ENCODE measurements at places on chromosomes 4 and X.
A peak's percentile ranks its signal among the peaks of the same experiment; 100 is the strongest.

- no peak for DNase-seq
Measured at GRCh38 chr4:2340272-2341061, 78.0 kb downstream of the ZFYVE28 start.

- no peak for DNase-seq
Measured at GRCh38 chrX:72255445-72255844, 16.6 kb upstream of the ERCC6L start.

- no peak for DNase-seq
Measured at GRCh38 chr4:33063241-33063640, 2343.1 kb downstream of the PCDH7 start.

DNA sequence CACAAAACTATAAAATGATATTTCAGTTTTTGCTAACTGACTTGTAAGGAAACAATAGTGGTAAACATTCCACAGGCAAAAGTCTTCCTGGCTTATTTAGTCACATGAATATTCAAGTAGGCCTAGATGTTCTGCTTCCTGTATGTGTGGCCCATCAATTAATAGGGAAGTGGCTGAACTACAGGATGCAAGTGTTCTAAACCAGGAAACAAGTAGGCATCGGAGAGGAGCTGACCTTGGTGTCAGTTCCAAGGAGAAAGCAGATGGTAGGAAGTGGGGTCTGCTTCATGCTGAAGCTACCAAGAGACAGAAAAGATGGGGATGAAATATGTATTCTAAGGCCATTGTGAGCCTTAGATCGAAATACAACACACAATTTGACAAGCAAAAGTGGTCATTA lies 149.7 kb downstream of the ANTXR2 start:
- no peak for DNase-seq

DNA sequence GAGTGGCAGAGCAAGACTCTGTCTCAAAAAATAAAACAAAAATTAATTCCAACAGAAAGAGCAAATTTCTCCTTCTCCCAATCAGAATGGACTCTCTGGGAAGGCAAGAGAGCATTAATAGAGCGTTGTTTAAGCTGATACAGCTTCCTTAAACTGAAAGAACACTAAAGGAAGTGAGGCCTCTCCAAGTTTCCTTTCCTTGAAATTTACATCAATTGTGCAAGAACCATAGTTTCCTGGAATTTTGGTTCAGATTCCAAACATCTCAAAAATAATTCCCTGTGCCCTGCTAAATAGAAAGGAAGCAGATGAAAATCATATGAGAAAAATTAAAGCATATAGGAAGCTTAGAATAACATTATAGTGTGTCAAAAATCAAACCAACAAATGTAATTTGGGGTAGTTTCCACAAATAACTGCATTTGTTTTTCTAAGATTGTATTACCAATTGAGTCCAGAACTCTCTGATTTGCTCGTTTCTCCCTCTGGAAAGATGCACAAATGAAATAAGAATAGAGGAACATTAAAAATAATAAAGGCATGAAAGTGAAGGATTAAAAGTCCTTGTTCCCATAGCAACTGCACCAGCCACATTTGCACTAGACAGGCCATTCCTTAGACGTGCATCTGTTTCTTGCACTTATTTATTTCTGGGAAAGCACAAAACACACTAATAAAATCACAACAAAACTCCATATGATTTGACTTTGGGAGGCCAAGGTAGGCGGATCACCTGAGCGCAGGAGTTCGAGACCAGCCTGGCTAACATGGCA lies 3.7 kb upstream of the FAM241A start:
- no peak for DNase-seq

DNA sequence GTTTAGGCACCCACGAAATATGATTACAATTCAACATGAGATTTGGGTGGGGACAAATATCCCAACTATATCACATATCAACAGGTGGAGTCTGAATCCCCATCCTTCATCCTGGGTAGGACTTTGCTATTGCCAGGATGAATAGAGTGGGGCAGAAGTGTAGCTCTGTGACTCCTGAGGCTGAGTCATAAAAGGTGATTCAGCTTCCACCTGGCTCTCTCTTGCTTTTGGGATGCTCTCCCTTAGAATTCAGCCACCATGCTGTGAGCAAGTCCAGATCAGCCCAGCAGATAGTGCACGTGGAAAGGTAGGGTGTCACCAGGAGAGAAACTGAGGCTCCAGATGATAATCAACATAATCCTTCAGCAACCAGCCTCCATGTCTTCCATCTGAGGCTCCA lies 193.8 kb upstream of the BCOR start:
- DNase-seq, result no peak

DNA sequence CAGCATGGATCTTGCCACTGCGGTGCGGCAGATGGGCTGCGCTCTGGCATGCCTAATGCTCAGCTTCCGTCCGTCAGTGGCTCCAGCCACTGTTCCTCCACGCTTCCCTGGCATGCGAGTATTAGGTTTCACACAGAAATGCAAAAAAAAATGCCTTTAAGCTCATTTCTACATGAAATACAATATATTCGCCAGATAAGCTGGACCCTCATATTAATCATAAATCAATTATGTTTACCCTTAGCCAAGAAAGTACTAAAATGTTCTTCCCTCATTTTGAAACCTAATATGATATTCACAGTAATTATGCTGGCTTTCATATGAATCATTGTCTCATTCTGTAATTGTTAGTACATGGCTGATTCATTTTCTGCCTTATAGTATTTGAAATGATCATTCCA lies 115.5 kb upstream of the FAM241A start:
- no peak for DNase-seq

GRCh38 chr4:183633476-183634400 lies 25.2 kb downstream of the RWDD4 start:
- no peak for DNase-seq

DNA sequence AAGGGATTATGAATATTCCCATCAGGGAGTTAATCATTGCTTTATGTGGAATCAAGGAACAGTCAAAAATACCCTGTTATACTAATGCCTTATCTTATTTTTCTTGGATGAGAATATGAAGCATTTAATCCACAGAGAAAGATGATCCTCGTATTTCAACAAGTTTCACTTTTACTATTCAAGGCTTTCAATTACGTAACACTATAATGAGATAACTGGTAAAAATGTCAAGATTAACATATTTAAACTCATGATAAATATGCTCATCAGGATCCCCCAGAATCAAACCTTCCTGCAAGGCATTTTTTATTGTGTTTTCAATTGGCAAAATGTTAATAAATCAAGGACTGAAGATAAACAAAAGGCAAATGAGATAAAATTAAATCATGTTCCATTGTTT lies 5.1 kb downstream of the ZXDA start:
- DNase-seq, result no peak

DNA sequence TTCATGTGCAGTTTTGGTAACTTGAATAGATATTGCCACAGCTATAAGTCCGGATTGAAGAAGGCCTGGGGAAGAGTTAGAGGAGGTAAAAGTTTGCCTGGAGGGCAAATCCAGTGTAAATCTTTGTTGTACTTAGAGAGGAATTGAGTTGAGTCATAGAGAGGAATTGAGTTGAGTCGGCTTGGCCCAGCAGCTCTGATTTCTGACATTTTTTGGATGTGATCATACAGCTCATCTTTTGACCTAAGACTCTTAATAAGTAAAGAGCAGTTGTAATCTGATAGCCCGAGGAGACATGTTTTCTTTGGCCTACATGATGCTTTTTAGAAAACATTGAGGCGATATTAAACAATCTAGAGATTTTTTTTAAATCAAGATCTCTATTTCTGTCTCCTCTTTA lies 3.9 kb downstream of the KIT start:
- no peak for DNase-seq

DNA sequence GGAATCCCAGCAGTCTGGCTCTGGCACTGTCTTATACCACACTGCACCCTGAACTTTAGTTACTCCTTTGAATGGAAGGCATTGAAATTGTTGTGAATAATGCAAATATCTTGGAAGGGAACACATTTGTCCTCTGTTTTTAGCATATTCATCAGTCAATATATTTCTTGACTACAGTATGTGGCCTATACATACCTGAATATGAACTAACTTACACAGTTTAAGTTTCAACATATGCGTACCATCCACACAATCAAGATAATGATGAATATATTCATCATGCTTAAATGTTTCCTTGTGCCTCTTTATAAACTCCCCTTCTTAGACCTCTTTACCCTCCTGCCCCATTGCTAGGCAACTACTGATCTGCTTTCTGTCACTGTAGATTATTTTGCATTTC lies 145.7 kb upstream of the ESX1 start:
- DNase-seq, result no peak

GRCh38 chr4:48483006-48483776 lies at the start of gene SLC10A4:
SLC10A4 (plus strand) TSS chr4:48483343; CDS start chr4:48483562, 219 bp downstream.
- DNase-seq, result no peak

- DNase-seq, result peak; percentile 49
Measured at GRCh38 chr4:86957215-86957614, 22.4 kb downstream of the AFF1 start.

- DNase-seq, result no peak
Measured at GRCh38 chr4:83152746-83153145, 38.2 kb upstream of the PLAC8 start.

DNA sequence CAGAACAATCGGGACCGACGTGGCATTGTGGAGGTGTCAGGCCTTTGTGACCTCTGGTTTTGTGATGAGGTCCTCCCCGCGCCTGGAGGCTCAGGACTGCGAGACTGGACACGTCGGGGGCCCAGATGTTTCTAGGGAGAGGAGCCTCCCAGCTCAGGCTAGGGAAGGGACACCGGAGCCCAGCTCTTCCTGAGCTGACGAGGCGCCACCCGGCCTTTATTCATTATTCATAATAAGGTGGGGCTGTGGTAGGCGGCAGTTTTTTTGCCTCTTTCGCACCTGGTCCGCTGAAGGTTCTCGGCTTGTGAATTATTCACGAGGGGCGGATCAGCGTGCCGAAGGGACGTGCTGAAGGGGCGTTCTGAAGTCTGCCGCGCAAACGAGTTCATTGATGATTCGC lies 2.3 kb upstream of the UBA1 start:
- DNase-seq, result peak; percentile 51

DNA sequence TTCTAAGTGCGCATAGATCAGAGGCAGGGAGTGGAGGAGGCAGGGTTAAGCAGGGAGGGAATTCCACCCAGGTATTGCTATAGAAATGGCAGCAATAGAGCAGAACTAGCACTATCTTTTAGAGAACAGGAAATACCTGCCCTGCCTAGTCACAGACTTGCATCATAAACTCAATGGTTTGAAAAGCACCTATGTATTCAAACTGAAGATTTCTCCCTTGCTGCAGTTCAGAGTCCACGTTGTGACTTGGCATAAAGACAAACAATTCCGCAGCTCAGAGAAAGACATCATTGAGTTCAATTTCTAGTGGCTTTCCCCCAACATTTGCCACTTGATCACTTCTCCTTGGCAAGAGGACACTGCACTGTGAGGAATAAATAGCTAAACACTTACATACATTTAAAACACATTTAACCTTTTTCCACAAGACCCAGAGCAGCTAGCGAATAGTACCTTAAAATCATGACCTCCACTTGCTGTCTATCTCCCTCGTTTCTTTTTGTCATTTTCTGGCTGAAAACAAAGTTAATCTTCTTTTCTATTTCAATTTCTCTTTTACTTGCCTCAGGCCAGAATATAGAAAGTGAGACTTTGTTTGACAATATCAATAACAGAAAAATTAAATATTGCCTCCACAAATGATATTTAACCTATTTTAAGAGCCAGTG lies 42.4 kb downstream of the SLC7A11 start:
- DNase-seq, result no peak

- DNase-seq, result no peak
Measured at GRCh38 chr4:3516836-3517730, 15.1 kb downstream of the LRPAP1 start.

DNA sequence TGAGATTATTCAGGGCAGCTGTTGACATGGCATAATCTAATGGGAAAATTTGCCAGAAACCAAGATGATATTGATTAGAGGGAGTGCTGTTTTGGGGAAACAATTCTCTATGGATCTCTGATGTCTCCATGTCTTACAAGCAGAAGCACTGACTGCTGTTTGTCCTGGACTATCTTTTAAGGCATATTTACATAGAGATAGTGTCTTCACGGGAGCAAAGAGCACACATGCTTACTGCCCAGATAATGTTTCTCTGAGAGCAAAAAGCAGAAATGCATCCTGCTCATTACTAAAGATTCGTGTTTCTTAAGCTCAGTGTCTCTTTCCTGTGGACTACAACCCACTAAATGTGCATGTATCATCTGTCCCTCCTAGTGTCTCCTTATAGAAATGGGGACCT lies 41.3 kb upstream of the GLRA3 start:
- DNase-seq, result no peak

DNA sequence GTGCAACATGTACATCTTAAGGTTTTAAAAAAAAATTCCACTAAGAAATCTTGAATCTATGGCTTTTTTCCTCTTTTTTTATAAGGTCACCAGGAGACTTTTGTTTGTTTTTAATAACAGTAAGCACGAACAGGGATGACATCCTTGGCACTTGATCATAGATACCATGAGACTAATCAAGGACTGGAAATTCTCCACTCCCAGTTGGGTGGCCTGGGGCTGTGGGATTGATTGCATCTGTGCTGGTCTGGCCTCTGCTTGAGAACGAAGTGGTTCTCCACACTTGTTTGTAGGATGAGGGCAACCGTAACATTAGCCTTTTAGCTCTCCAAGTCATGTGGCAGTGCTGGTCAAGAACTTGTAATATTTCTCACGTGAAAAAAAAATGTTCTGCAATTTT lies 35.4 kb downstream of the SNX25 start:
- DNase-seq, result no peak

DNA sequence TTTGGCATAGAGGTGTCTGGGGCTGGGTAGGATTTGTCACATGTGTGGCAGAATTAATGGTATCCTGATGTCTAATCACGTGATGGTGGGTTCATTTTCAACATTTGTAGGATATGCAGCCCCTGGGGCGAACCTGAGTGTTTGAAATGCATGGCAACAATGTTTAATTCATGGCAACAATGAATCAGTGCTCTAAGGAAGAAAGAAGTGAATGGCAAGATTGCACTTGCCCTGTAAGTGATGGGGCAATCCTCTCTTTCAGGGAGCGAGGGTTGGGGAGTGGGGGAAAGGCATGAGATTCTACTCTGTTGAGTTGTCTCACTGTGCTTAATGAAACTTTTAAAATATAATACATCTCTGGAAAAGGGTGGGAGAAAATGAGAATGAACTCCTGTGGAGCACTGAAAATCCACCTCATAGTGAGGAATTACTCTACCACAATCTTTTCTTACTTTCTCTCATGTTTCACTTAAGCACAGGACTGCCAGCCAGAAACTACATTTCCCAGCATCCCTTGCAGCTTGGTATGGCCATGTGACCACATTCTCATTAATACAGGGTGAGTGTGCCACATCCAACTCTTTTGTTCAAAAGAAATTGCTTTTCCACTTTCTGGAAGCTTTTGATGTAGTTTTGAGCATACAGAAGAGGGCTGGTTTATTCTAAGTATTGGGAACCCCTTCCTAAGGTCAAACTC lies 64.0 kb upstream of the PGM2 start:
- peak; percentile 55 for DNase-seq
